Fibroblast of lung (primary cell): ENCODE measurements at places on chromosomes 2 and 18. TPM values are rescaled to one million over a fixed set of nuclear protein-coding genes. Genes with fewer than 3 reads are reported as not detected.
A peak's percentile ranks its signal among the peaks of the same experiment; 100 is the strongest.

- DNase-seq = no peak
Measured at GRCh38 chr18:79335833-79336360, 59.8 kb upstream of the NFATC1 start.

- no peak for DNase-seq
Measured at GRCh38 chr2:218904176-218904575, 23.5 kb downstream of the WNT10A start.

DNA sequence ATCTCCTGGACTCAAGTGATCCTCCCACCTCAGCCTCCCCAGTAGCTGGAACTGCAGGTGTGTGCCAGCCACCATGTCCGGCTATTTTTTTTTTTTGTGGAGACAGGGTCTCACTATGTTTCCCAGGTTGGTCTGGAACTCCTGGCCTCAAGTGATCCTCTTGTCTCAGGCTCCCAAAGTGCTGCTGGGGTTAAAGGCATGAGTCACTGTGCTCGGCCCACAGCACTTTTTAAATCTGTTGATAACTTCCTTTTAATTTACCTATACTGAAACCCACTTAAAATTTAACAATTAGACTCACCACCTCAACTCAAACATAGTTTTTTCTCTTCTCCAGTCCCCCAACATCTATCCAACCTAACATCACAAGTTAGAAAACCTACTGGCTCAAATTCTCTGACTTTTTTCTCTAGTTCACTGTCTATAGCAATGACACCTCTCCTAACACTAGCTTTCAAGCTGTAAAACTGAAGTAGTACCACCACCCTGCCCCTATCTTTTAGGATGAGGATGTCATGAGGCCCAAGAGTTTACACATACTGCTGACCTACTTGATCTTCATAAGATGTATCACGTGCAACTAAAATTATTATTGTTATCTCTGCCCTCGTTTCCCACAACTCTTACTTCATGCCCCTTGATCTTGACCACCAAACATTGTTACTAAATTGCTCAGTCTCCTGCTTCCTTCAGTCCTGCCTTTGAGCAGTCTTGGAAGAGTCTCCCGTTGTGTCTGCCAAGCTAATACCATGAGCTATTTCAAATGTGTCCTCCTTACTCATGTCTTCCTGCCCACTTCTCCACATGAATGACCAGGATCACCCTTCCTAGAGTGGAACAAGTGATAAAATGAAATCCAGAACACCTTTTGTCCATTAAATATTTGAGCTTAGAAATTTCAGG is 142.3 kb upstream of the ZFP36L2 start:
- peak; percentile 37 for DNase-seq

The SAG gene
- not detected in 2 replicates for polyA plus RNA-seq

The STK17B gene
- polyA plus RNA-seq = 23.9 and 39.0 TPM in 2 replicates
